H1 (cell line): ENCODE measurements at places on chromosomes 7 and 10. TPM values are rescaled to one million over a fixed set of nuclear protein-coding genes. Genes with fewer than 3 reads are reported as not detected.
A peak's percentile ranks its signal among the peaks of the same experiment; 100 is the strongest.

DNA sequence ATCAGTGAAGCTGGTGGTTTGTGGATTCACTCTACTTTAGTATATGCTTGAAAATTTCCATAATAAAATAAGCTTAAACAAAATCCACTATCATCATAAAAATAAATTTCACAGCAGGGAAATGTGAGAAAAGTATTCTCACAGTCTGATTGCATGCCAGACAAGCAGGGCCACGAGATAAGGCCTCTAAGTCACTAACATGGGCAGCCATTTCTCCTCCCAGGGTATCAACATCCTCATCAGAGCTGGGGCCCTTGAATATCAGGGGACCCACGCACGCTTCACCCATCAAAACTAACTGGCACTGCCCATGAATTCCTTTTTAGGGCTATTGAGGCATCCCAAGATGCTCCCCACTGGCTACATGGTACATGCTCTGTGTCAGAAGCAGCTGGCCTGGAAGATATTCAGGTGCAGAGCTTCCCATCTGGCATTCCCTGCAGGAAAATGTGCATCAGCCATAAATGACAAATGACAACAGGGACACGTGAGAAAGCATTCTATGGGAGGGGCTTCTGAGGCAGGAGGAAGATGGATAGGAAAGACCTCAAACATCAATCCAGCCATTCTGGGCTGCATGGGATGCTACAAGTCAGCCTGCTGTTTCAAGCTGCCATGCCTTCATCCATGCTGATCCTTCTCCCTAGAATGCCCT lies 17.4 kb downstream of the CCDC6 start:
- DNase-seq, result no peak

- no peak for DNase-seq
These were observed 182.6 kb downstream of the PON1 start for GRCh38 chr7:95141755-95142154.

DNA sequence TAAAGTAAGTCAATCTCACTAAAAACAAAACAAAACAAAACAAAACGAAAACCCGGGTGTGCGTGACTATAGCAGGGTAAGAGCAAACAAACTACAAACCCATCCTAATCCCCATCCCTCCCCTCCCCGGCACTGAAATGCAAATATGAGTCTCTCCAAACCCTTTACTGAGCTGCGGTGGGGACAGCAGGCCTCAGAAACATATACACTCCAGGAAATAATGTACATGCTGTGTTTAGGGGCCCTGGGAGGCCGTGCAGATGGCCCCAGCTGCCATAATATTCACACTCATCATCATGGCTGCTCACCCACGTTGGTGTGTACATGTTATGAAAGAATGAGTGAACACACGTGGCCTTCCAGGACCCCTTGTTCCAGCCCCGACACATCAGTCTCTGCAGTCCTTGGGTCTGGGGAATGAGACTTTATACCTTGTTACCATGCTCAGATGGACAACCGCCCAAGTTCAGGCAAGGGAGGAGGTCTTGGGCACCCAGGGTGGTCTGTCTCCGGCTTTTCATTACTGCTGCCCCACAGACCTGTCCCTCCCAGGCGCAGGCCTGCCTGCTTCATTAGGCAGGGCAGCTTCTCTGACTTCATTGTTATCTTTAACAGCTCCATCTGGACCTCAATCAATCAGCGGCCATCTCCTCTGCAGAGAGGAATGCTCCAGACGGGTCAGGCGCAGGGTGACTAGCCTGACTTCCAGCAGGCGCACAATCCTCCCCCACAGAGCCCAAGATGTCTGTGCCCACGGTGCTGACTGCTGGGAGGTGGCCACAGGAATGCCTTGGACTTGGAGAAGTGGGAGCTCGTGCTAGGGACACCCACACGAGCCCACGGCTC lies 20.6 kb downstream of the HSPA12A start:
- no peak for DNase-seq

DNA sequence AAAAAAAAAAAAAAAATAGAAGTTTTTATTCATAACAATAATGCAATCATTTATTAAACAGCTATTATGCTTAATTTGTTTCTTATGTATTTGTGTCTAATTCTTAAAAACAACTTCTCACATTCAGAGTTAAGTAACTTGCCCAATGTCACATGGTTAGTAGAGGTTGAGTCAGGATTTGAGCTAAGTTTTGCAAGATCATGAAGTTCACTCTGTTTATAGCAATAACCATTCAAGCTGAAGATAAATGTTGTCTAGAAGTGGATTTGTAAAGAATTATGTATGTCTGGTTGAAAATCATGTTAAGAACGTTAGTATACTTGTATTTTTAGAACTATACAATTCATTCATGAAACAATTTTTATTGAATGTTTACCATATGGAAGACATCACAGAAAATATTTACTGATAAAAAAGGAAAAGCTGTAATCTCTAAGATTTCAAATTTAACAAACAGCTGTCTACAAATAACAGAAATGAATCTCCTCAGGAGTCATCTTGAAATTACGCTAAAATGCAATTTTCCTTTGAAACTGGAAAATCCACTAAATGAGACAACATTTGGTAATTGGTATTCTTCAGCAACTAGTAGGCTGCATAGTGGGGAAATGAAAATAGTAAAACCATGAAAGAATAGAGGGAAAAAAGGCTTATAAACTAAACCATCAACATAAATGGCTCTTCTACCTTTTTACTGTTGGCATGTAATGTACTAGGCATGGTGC lies 70.5 kb upstream of the AHR start:
- no peak for DNase-seq

Gene EVX1
- total RNA-seq, result not detected in 2 replicates

Gene KNDC1
- total RNA-seq, result 16.7 and 19.3 TPM in 2 replicates

GRCh38 chr10:112915590-112916572 lies 34.2 kb upstream of the TCF7L2 start:
- peak; percentile 25 for DNase-seq

DNA sequence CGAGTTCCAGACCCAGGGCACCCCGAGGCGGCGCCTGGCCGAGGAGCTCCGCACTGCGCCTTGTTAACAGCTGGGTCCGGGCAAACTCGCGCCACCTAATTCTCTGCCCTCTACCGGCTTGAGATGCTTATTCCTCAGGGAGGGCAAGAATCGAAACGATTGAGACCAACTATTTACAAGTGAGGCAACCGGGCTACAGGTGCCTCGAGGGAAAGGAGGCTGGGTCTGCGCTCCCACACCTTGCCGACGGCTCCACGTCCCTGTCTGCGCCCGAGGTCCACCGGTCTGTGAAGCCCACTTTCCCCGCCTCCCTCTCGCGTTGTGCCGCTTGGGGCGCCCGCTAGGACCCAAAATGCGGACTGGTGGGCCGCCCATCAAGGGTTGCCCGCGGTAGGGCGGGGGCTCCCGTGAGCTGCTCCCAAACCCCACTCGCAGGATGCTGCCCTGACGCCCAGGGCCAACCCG lies 527 bp downstream of the AKR1B1 start:
- peak; percentile 79 for DNase-seq

DNA sequence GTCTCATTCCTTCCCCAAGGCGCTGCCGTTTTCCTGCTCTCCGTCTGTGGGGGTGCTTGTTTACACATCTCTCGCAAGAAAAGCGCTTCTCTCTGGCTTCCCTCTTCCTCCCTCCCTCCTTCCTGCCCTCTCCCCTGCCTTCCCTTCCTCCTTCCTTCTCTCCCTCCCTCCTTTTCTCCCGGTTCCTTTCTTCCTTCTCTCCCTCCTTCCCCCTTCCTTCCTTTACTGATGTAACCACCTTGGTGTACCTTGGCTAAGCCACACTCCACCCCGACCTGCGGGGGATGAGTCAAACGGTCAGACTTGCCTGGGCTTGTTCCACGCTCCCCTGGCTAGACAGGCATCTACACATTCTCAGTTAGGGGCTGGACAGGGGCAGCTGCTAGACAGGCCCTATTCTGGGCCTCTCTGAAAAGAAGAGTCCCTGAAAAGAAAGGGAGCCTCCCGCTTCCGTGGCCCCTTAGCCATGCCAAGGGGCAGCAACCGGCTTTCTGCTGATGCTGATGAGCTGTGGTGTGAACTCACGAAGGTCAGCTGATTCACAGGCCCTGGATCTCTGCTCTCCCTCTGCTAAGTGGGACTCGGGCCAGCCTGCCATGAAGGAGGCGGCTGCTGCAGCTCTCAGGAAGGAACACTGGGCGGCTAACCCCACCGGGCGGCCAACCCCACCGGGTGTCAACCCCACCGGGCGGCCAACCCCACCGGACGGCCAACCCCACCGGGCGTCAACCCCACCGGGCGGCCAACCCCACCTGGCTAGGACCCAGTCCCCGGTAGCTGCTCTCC lies 216.8 kb downstream of the TCERG1L start:
- no peak for DNase-seq

DNA sequence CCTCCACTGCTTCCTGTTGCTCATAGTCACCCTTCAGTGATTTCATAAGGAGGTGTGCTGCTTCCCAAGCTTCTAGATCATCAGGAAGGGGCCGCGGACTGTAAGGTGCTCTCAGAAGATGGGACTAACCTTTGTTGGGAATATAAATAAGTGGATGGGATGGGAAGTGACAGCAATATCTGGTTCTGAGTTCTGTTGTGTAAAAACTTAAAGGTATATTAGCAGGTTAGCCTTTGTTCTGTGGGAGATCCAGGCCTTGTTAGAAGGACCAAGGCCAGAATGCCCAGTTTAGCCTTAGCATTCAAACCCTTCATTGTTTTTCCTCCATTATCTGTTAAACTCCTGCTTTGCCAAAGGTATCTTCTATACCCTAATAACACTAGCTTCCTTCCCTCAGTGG lies 12.4 kb downstream of the BUB3 start:
- DNase-seq, result no peak

DNA sequence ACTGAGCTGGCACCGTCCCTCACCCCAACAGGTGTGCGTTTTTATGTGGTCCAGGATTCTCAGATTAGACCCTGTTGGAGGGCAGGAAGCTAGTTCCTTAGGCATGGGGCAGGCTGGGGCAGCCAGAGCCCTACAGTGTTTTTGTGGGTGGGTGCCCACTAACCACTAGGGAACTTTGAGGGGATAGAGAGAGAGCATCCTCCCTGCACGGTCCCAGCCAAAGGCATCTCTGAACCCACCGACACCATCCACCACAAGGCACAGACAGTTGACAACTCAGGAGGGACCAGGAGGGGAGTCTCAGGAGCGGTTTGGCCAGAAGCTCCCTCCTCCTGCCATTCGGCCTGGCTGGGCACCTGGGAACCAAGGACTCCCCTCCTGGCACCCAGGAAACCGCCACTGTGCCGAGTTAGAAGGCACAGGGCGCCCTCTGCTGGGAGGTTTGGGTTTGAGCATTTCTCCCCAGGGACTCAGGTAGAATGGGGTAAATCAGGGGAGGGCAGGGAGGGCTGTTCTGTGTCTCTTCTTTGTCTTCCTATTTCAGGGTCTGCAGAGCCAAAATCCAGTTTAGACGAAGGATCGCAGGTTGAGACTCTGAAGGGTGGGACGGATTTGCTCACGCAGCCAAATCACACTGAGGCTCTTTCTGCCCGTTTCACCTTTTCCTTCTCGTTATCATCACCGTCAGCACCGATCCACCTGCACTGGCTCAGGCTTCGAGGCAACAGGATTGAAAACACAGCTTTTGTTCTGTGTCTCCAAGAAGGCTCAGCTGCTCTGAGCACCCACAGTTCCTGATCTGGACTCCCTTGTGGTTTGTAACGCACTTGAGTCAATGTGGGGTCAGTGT lies 84.8 kb upstream of the COL13A1 start:
- peak; percentile 93 for DNase-seq

Gene PRRT4
- total RNA-seq, result 0.34 and 0.69 TPM in 2 replicates

DNA sequence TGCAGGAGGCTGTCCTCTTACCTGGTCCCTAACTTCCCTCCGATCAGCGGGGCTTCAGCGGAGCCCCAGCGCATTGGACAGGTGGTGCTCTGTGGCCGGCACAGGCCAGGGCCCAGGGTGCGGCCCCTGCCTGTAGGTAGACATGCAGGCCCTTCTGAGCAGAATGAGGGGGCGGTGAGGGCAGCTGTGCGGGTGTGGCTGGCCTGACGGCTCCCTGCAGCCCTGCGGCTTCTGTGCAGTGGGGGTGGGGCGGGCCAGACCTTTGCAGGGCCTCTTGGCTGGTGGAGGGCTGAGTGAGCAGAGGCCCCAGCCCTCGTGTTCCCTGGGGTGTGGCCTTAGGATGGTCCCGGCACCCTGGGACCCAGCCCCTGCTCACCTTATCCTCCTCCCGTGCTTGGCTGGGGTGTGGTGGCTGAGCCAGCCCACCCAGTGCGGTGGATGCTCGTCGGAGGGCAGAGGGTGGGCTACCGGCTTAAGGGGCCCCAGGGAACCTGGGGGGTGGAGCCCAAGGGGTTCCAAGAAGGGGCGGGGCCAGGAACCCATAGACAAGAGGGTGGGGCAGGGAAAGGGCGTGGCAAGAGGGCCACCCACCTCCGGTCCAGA lies 175.2 kb upstream of the TNRC18 start:
- peak; percentile 61 for DNase-seq

Gene SLC12A9
- 40.1 and 40.7 TPM in 2 replicates for total RNA-seq

Gene NPTX2
- 14.0 and 18.4 TPM in 2 replicates for total RNA-seq

DNA sequence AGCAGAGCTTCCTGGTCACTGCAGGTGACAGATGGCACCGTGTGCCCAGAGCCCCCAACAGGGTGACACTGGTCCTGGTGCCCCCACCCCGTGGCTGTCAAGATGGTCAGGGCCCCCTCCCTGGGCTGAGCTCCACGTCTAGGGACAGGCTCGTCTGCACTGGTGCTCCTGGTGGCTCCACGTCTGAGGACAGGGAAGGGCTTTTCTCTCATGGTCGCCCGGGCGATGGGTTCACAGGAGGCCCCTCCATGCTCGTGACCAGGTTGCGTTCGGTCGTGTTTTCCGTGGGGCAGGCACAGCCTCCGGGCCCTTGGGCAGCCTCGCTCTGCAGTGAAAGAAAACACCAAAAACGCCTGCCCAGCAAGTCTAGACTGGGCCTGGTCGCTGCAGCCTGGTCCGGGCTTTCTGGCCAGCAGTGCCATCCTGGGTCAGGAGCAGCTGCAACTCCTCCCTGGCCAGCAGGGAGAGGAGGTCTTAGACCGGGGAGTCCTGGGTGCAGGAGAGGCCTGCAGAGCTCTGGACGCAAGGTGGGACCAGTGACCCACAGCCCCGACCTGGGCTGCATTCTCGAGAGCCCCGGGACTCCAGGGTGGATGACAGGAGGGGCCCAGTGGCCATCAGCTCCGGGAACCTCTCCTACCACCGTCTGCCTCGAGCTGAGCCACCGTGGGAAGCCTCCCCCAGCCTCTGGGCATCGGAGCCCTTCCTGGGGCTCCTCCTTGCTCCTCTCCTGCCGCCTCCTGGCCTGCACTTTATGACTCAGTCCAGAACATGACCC lies 27.9 kb upstream of the UTF1 start:
- DNase-seq, result no peak

Gene SLC26A3
- not detected in 2 replicates for total RNA-seq

Gene TDRD1
- total RNA-seq, result 0.71 and 0.92 TPM in 2 replicates

Gene CACNA2D1
- total RNA-seq, result 25.0 and 27.3 TPM in 2 replicates

DNA sequence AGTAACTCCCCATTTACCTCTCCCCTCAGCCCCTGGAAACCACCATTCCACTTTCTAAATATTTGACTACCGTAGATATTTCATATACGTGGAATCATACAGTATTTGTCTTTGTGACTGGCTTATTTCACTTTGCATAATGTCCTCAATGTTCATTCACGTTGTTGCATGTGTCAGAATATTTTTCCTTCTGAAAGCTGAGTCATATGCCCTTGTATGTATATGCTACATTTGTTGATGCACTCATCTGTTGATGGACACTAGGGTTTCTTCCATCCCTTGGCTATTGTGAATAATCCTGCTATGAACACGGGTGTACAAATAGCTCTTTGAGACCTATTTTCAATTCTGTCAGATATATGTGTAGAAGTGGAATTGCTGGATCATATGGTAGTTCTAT lies 25.8 kb upstream of the TSPAN13 start:
- DNase-seq, result no peak

Gene SAMD9L
- total RNA-seq, result not detected in 2 replicates
